ENCODE measurements at places on chromosomes 13 and 19.

- DNase-seq: no peak
These were observed 23.4 kb upstream of the SLC7A10 start for GRCh38 chr19:33248954-33249613.

- no peak for DNase-seq
These were observed 8.6 kb downstream of the PDX1 start for GRCh38 chr13:27928353-27928804.

GRCh38 chr19:49818649-49819370 lies 721 bp downstream of the MED25 start:
- DNase-seq: no peak

- no peak for DNase-seq
These were observed 757 bp downstream of the WIZ start for GRCh38 chr19:15448778-15449619.

DNA sequence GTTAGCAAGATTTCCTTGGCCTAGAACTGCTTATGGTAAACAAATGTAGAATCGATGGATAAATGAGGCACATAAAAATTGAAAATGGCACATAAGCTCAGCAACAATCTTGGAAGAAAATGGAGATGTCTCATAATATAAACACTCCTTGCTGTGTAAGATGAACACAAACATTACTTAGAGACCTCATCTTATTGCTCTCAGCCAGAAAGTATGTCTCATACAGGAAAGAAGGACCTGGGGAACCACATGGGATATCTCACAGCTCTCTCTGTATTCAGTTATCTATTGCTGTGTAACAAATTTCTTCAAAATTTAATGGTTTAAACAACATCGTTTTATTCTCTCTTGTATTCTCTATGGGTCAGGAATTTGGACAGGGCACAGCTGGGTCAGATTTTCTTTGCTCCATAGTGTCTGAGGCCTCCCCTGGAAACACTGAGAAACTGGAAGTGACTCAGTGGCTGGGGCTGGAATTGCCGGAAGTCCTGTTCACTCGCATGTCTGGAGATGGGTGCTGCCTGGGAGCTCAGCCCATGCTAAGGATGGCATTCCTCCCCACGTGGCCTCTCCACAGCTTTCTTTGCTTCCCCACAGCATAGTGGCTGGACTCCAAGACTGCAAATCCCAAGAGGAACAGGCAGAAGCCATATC lies 105.1 kb downstream of the NUFIP1 start:
- no peak for DNase-seq

GRCh38 chr19:56123266-56123891 lies 2.3 kb upstream of the ZNF787 start:
- DNase-seq: no peak

DNA sequence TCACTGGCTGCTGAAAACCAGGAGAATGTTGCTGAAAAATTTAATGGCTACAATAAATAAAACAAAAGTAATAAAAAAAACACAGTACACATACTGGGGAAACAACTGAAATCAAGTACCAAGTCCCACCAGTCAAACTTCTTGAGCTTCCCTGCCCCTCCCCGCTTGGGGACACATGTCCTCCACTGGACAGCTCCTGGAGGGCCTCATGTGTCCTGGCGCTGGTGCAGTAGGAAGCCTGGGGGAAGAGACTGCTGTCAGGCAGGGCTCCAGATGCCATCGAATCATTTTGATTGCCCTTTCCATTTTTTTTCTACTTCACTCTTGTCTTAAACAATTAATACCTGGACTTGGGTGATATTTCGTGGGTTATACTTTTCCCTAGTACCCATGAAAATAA lies 26.6 kb upstream of the SLC35E1 start:
- DNase-seq: no peak

DNA sequence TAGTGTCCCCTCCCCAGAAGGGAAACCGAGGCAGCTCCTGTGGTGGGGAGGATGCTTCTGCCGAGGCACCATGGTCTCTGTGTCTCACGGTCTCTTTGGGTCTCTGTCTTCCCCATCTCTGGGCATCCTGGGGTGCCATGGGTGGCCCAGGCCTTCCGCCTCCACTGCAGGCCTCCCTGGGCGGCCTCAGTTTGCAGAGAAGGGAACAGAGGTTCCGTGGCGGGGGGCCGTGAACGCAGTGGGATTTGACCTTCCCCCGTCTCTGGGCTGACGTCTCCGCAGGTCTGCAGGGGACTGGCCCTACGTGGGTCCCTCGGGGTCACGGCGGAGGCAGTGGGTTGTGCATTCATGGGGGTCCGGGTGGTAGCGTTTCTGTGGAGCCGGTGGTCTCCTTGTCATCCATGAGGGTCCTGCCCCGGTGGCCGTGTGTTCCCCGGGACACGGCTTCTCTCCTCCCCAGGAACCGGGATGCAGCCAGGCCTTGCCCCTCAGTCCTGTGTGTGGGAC lies 4.6 kb downstream of the EFNA2 start:
- DNase-seq: no peak

DNA sequence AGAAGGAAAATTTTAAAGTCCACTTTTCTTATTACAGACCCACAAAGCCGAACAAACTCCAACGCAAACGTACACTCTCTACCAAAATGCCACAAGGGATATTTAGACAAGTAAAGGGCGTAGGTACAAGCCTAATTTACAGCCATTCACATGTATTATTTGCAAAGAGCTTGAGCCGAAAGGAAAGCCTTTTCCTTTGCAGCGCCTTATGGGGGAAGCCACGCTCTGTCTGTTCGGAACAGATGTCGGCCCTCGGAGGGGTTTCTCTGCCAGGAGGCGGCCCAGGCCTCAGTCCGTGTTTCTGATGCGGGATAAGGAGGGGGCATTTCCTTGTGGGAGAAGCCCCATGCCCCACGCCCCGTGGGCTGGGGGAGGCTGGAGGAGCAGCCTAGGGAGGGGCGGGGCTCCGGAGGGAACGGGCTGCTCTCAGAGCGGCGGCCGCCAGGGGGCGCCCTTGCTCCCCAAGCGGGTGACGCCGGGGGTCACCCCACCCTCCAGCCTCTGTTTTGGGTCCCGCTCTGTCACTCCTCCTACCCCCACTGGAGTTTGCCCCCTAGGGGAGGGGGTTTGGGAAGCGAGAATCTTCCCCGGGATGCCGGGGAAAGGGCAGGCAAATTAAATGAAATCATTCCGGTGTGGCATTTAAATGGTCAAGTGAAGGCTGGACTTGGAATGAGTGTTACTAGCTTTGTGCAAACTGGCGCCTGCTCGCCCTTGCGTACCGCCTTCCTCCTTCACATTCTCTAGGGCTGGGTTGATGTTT lies 2.9 kb downstream of the HTR2A start:
- DNase-seq: peak; percentile 60

DNA sequence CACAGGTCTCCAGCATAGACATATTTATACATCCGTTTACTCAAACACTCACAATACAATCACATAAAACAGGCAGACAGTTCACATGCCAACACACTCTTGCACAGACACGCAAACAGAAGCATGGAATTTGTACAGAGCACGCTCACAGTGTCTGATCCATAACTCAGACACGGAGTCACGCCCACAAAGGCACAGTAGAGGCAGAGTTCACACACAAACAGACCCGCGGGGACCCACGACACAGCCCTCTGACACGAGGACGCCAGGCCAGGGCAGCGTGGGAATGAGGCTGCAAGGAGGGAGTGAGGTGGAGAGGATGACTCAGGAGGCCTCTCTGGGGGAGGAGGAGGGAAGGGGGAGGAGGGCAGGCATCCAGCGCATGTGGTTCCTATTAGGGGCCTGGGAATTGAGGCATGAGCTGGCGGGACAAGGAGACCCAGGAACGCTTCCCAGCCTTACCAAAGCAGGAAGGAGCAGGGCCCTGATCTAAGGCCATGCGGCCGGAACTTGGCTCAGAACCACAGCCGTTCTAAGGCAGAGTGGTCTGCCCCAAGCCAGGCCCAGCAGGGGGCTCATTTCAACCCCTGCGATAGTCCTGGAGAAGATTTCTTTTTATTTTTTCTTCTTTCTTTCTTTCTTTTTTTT lies 9.1 kb upstream of the OLFM2 start:
- no peak for DNase-seq

GRCh38 chr13:52882785-52883184 lies 34.3 kb upstream of the PCDH8 start:
- no peak for DNase-seq

- DNase-seq: no peak
These were observed 76.0 kb downstream of the ZNF557 start for GRCh38 chr19:7145494-7145893.

- no peak for DNase-seq
These were observed 34.3 kb downstream of the ZNF536 start for GRCh38 chr19:30406220-30407067.

- DNase-seq: no peak
These were observed 13.0 kb downstream of the FPR3 start for GRCh38 chr19:51807925-51808324.

GRCh38 chr19:38234615-38235014 lies 10.6 kb upstream of the DPF1 start:
- no peak for DNase-seq

DNA sequence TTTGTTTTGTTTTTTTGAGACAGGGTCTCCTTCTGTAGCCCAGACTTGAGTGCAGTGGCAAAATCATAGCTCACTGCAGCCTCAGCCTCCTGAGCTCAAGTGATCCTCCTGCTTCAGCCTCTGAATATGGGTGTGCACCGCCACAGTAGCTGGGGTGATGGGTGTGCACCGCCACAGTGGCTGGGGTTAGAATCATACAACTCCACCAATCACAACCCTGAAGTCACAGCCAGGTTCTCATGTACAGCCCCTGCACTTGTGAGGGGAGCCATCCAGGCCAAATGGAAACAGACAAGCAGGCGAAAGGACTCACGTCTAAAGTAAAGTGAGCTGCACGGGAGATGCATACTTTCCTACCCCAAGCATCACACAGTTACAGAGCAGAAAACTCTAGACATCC lies 63.1 kb upstream of the RANBP3 start:
- DNase-seq: no peak

DNA sequence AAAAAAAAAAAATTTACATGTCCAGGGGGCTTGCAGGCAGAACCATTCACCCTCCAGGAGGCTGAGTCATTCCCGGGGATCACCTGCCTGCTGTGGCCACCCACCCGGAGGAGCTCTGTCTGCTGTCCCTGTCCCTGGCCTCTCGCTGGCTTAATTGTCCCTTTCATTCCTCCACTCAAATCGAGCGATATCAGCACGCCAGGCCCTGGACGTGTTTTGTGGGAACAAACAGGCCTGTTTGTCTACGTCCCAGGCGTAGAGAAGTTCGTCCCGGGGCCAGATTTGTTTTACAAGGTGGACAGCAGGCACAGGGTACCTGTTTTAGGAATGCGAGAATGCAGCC lies 21.2 kb downstream of the SULT2B1 start:
- DNase-seq: no peak

Data from NCI-H524 (cell line).